ENCODE measurements at places on chromosomes 11 and 22.
A peak's percentile ranks its signal among the peaks of the same experiment; 100 is the strongest.

GRCh38 chr22:50367778-50368500 is 24.8 kb downstream of the PPP6R2 start:
- DNase-seq, result no peak

- peak; percentile 90 for DNase-seq
Measured at GRCh38 chr22:18133452-18133851, 16.5 kb upstream of the USP18 start.

DNA sequence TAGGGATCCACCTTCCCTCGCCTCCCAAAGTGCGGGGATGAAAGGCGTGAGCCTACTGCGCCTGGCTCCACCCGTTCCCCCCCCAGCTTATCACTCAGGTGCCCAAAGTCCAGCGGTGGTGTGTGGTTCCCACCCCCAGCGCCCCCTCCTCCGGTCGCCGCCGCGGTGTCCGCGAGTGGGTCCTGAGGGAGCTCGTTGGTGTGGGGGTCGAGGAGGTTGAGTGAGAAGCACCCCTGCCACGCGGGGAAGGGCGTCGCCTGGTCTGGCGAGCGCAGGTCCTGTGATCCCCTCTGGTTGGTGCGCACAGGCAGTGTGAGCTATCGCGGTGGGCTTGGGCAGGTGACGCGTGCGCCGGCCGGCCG is 3900.6 kb upstream of the OR11H1 start:
- peak; percentile 4 for DNase-seq

DNA sequence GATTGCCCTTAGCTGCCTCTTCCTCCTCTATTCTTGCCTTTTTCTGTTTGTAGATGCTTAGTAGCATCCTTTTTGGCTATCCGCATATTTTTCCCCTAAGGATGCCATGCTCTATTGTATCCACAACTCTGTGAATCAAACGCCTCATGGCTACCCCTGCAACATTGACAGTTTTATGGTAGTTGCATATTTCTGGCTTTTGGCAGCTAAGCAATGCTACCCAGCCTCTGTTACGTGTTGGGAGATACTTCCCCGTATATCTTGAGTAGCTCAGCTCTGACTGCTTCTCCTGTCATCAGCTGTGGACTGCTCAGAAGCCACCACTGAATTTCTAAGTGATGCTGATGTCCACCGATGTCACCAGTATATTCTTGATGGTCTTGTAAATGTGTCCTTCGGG is 15.1 kb upstream of the SLC3A2 start:
- DNase-seq, result no peak

DNA sequence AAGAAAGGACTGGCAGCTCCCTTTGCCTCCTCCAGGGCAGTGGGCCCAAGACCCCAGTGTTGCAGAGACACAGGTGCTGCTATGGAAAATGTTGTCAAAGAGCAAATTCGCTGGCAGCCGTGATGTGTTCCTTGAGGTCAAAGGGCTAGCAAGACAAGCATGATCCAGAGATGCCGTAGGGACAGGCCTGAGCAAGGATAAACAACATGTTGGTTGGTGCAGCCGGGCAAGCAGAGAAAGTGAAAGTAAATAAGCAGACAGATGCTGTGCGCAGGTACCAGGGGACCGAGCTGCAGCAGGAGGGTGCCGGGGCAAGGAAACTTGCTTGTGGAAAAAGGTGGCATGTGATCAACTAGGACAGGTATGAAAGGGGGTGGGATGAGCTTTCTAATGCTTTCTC is 125.5 kb upstream of the NECTIN1 start:
- DNase-seq, result no peak

- no peak for DNase-seq
Measured at GRCh38 chr11:127601578-127601977, 601.0 kb upstream of the KIRREL3 start.

GRCh38 chr22:45469281-45470073 is 33.2 kb upstream of the FBLN1 start:
- DNase-seq, result peak; percentile 91

DNA sequence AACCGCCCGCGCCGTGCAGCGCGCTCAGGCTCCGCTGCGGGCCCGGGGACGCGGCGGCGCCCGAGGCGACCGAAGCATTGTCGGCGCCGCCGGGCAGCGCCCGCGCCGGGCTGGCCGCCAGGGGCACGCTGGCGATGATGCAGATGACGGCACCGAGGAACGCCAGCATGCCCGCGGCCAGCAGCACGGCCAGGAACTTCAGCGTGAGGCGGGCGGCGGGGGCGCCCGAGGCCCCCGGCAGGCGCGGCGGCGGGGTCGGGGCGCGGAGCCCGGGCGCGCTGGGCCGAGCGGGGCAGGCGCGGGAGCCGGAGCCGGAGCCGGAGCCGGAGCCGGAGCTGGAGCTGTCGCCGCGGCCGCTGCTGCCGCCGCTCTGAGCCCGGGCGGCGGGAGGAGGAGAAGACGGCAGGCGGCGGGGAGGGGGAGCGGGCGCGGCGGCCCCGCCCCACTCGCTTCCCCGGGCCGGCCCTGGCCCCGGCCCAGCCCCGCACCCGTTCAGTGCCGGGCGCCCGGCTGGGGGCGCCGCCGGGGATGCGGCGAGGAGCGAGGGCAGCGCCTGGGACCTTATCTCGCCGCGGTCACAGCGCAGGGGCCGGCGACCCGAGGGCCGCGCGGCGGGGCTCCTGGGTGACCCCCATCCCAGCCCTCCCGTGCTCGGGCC is at the start of gene NPTXR:
Gene NPTXR (minus strand): TSS at position 372 of the 658 bp plus-strand sequence.
- DNase-seq, result no peak

- no peak for DNase-seq
Measured at GRCh38 chr11:16505481-16505880, 149.1 kb upstream of the SOX6 start.

DNA sequence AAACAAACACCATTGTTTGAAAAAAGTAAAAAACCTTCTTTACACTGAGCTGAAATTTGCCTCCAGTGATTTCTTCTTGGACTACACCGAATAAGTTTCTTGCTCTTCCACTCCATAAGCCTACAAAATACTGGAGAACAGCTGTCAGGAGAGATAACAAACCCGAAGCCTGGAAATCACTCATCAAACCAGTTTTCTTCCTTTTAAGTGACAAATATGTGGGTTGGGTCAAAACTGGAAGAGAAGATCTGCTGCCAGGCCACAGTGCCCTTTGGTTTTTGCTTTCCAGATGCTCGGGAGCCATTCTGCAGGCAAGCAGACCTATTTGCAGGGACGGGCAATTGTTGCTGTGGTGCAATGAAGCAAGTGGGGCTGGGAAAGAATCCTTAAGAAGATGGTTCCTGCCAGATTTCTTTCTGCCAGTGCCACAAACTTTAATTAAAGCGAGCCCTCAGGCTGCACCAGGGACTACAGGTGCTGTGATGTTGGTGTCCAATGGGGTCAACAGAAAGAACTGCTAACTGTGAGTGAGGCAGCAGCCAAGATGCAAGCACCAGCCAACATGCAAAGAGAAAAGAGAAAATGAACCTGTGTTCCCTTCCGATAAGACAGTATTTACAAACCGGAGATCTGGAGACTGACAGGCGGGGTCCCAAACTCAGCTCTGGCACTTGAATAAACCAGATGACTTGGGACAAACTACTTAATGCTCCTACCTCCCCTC is 44.8 kb upstream of the SMCO4 start:
- no peak for DNase-seq

DNA sequence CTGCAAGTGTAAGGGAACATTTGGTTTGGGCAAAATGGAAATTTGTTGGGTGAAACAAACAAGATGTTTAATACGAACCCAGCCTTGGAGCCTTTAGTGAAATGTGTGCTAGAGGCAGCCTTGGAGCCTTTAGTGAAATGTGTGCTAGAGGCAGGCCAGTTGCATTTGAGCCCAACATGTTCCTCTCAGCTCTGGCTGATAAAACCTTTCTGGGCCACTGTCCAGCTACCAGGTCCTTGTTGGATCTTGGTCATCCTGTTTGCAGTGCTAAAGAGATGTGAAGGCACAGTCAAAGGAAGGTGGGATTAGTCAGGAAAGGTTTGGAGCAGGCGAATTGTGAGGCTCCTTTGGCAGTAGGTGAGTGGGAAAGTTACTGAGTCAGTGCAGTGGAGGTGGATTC is 48.9 kb downstream of the CEP164 start:
- no peak for DNase-seq

- DNase-seq, result no peak
Measured at GRCh38 chr11:34363363-34364084, 5.7 kb upstream of the ABTB2 start.

DNA sequence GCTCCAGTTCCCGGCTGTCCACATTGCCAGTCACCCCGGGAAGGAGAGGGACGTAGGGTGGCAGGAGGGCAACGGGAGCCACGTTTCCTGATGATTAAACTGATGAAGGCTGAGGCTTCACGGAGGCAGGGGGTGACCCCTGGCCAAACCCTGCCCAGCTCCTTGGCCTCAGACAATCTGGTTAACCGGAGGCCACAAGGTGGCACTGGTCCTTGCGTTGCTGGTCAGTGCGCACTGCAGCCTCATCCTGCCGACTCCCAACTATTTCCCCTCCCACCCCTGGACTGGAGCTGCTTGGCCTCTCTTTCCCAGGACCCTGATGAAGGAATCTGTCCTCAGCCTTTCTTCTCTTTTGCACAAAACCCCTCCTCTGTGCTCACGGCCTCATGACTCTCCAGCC is 75.3 kb downstream of the PDE2A start:
- DNase-seq, result peak; percentile 56

GRCh38 chr11:124518989-124519451 is 24.4 kb downstream of the OR8B12 start:
- peak; percentile 3 for DNase-seq

DNA sequence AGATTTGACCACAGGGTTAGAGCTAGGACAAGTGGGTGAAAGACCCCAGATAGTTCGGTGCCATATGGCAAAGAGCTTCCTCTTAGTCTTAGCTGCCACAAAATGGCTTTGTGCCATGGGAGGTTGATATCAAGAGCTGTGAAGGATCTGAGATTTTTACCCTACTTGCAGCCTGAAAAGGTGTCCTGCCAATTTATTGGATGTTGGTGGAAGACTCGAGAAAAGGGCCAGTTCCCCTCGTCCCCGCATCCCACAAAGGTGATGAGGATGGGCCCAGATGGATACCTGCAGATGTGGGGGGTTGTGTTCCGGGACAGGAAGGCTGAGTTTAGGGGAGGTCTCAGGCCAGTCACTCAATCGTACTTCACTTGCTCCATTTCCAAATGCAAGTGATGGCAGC is 27.2 kb downstream of the YDJC start:
- DNase-seq, result no peak

GRCh38 chr11:108680271-108680670 is 15.4 kb downstream of the DDX10 start:
- peak; percentile 30 for DNase-seq

GRCh38 chr11:72236774-72237111 is 7.2 kb downstream of the PHOX2A start:
- DNase-seq, result no peak

GRCh38 chr11:85094795-85095194 is 532.3 kb downstream of the DLG2 start:
- DNase-seq, result no peak

GRCh38 chr22:31347251-31348008 is 1.3 kb upstream of the PATZ1 start:
- DNase-seq, result peak; percentile 72

GRCh38 chr22:35380537-35381423 is at the start of gene HMOX1:
TSS of gene HMOX1 (plus strand) at chr22:35381096. CDS start at chr22:35381174, 78 bp downstream.
- DNase-seq, result peak; percentile 94

GRCh38 chr11:109422870-109423465 is 978 bp downstream of the C11orf87 start:
- peak; percentile 45 for DNase-seq

DNA sequence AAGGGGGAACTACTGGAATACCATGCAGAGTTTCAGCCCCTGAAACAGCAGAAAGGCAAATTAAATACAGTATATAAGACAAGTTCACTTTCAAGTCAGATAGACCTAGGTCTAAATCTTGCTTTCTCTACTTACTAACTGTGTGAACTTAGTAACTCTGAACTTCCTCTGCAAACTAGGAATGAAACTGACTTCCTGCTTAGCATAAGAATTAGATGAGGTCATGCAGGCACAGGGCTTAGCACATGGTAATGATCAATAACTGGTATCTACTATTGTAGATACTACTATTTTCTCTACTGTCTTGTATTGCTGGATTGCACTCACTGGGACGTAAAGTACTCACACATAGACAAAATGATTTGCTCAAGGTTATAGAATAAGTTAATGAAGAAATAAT is 51.5 kb upstream of the MTNR1B start:
- no peak for DNase-seq
